SK-N-SH (cell line): ENCODE measurements at places on chromosomes 1 and 21. TPM values are rescaled to one million over a fixed set of nuclear protein-coding genes. Genes with fewer than 3 reads are reported as not detected.
A peak's percentile ranks its signal among the peaks of the same experiment; 100 is the strongest.

PDPN gene
- polyA plus RNA-seq = not detected in 2 replicates

ELF3 gene
- polyA plus RNA-seq = 0.10 and 0.11 TPM in 2 replicates

FCRL1 gene
- not detected in 2 replicates for polyA plus RNA-seq

LMOD1 gene
- polyA plus RNA-seq = 2.7 and 4.9 TPM in 2 replicates

NOTCH2 gene
- polyA plus RNA-seq = 23.0 and 23.3 TPM in 2 replicates

C2CD2 gene
- 9.7 and 15.0 TPM in 2 replicates for polyA plus RNA-seq

SPOCD1 gene
- polyA plus RNA-seq = 10.7 and 12.5 TPM in 2 replicates

OR2T29 gene
- not detected in 2 replicates for polyA plus RNA-seq

SYT14 gene
- polyA plus RNA-seq = 1.2 and 1.8 TPM in 2 replicates

ALX3 gene
- not detected in 2 replicates for polyA plus RNA-seq

B3GALNT2 gene
- 15.5 and 21.8 TPM in 2 replicates for polyA plus RNA-seq

PDZK1 gene
- polyA plus RNA-seq = 0.16 and 0.24 TPM in 2 replicates

DNA sequence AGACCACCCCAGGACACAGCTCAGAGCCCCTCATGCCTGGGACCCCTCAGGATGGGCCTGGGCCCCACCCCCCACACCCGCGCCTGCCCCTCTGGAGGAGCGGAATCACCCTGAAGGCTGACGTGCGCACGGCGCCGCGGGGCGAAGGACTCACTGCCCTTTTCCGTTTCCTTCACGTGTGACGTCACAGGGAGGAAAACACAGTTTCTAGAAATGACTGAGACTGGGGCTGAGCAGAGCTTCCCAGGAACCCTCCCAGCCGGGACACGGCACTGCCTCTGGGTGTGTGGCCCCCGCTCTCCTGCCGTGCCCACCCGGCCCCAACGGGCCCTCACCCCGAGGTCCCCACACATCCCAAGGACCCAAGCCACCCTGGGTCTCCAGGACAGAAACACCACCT is 5.4 kb upstream of the TNFRSF4 start:
- DNase-seq = no peak

GRCh38 chr1:213014642-213015041 is 1.0 kb downstream of the ANGEL2 start:
- peak; percentile 13 for DNase-seq

DNA sequence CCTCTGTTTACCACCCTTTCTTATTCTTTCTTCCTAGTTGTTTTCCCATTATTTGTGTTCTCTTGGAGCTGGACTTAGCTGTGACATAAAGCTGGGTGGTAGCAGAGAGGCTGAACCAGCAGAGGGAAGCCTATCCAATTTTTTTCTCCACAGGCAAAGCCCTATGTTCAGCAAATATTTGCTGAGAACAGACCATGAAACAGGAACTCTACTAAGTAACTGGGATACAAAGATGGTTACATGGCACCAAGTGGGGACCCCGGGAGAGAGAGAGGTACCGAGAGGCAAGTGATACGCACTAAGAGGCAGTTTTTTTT is 6.6 kb downstream of the CFAP141 start:
- no peak for DNase-seq

DNA sequence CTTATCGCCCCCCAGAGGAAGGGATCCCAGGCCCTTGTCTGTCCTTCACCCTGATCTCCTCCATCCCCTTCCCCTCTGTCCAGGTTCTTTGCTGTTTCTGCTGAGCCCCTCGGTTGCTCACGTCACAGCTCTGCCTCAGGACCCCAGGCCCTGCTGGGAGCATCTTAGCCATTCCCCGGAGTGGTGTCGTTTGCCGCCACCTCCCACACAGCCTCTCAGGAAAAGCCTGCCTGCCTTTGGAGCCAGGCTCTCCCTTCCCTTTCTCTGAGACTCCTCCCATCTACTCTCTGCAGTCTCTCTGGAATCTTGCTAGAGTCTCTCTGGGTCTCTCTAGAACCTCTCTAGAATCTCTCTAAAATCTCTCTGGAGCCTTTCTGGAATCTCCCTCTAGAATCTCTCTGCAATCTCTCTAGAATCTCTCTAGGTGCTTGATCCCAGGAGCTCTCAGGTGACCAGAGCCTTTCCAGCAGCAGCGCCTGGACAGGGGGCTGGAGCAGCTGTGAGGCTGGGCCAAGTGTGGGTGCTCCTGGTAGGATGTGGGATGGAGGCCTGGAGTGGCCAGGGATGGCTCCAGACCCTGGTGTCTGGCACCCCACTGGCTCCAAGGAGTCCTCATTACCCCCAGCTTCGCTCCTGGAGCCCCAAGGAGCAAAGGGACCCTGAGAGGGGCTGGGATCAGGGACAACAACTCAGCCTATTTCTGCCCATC is 283.2 kb upstream of the VAMP3 start:
- no peak for DNase-seq

DNA sequence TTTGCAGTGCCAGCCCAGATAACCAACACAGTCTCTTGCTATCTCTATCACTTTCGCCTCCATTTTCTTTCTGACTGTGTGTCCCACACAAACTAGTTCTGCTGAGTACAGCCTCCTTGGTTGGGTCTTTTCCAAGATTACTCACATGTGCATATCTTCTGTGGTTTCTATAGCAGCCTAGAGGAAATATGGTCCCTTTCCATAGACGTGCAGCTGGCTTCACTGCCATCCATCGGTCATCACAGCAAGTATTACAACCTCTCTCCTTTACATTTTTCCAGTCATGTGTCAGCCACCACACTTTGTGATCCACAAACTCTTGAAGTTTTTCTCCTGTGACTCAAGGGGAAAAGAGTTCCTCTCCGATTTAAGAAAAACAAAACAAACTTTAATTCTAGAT is 893.4 kb upstream of the ADGRL4 start:
- DNase-seq = no peak

GRCh38 chr1:92447033-92447681 is 39.6 kb downstream of the GFI1 start:
- no peak for DNase-seq

DNA sequence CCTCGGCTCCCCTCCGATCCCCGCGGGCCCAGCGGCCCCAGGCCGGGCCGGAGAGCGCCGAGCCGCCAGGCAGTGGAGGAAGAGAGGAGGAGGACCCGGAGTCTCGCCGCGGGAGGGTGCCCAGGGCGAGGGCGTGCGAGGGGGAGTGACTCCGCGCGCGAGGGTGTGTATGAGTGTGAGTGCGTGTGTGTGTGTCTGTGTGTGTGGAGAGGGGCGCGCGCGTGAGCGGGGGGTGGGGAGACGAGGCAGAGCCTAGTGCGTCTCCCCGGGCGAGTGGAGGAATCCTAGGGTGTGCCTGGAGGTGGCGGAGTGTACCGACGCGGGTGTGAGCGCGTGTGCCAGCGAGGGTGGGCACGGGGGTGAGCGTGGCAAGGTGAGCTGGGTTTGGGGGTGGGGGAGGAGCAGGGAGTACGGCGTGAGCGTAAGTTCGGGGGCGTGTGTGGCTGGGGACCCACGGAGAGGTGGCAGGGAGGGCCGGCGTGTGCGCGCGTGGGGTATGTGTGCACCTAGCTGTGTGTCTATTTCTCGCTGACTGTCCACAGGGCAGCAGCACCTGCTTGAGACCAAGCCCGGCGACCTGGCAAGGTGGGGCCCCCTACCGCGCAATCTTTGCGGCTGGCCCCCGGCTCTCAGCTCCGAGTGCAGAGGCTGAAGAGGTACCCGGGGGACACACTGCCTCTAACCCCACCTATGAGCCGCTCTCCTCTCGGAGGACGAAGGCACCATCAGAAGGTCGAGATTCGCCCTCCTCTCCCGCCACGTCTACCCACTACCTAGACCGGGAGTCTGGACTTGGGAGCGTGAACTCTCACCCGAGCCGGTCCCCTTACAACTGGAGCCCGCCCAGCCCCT is 784 bp upstream of the KCND3 start:
- DNase-seq = no peak

- DNase-seq = no peak
Observed at GRCh38 chr1:75503221-75503974, 107.5 kb downstream of the SLC44A5 start.

GRCh38 chr1:43554444-43554992 is 23.8 kb downstream of the PTPRF start:
- DNase-seq = peak; percentile 57

DNA sequence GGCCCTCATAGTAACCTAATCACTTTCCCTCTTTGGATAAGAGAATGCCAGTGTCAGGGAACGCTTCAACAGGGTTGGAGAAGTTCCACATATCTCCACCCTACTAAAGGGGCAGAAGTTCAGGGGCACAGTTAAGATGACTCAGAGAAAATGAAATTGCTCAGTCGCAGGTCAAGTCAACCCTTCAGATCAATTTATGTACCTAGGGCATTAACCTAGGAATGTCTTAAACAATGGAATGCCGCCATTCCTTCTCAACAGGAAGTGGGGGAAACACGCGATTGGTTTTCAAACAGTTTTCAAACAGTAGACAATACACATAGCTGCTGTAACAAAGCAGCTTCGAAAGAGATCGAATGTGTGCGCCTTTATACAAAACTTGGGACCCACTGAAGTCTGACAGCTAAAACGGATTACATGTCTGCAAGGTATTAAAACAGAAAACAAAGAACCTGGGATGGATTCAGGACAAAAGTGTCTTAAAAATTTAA is 897 bp downstream of the SLC25A24 start:
- DNase-seq = peak; percentile 44

GRCh38 chr1:89608984-89609725 is 23.8 kb upstream of the LRRC8C start:
- DNase-seq = no peak

- no peak for DNase-seq
Observed at GRCh38 chr1:234315588-234315987, 57.7 kb upstream of the COA6 start.

DNA sequence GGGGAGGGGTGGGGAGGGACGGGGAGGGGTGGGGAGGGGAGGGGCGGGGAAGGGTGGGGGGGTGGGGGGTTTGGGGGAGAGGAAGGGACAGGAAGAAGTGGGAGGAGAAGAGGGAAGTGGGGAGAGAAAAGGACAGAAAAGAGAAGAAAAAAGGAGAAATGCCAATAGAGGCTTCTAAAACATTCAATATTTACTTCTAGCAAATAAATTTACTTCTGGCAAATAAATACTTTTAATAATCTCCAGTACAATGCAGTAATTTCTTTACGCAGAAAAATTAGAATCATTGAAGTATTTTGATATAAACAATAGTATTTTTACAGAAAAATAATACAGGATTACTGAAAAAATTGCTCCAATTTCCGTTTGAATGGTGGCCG is 9.4 kb upstream of the GPR161 start:
- DNase-seq = no peak

GRCh38 chr1:11071463-11072215 is 11.8 kb upstream of the SRM start:
- no peak for DNase-seq
